ENCODE measurements at places on chromosomes 13 and 19. TPM values are rescaled to one million over a fixed set of nuclear protein-coding genes. Genes with fewer than 3 reads are reported as not detected.
A peak's percentile ranks its signal among the peaks of the same experiment; 100 is the strongest.

- DNase-seq: no peak
Measured at GRCh38 chr19:2631213-2631821, 71.2 kb downstream of the GNG7 start.

DNA sequence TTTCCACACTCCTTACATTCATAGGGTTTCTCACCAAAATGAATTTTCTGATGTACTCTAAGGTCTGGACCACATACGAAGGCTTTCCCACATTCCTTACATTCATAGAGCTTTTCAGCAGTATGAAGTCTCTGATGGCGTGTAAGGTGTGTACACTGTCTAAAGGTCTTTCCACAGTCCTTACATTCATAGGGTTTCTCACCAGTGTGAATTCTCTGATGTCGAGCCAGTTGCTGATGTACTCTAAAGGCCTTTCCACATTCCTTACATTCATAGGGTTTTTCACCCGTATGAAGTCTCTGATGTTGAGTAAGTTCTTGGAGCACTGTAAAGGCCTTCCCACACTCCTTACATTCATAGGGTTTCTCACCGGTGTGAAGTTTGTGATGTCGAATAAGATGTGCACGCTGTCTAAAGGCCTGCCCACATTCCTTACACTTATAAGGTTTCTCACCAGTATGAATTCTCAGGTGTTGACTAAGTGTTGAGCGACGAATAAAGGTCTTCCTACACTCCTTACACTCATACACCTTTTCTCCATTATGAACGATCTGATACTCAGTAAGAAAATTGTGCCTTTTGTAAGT is 38.1 kb downstream of the ZFP14 start:
- no peak for DNase-seq

GRCh38 chr19:10104665-10105508 is 1.3 kb upstream of the PPAN start:
- DNase-seq: peak; percentile 95

GRCh38 chr13:76668716-76669115 is 217.5 kb downstream of the KCTD12 start:
- no peak for DNase-seq

- DNase-seq: no peak
Measured at GRCh38 chr13:59452189-59452890, 711.4 kb downstream of the DIAPH3 start.

DNA sequence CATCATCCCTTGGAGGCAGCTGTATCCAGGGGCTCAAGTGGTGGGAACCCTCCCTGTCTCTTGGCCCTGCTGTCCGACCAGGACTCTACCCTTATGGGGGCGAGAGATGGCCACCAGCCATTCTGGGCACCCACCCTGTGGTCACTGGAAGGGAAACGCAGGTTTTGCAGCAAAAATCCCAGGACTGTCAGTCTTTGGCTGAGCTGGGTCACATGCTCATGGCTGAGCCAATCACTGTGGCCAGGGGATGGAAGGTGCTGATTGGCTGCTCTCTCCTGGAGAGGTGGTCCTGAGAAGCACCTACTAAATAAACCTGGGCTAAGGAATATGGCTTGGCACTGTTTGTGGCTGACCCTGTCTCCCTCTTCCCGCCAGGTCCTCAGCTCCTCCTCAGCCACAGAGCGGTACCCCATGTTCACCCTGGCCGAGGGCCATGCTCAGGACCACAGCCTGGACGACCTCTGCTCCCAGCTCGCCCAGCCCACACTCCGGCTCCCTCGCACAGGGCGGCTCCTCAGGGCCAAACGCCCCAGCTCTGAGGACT is 8.9 kb downstream of the ATG4D start:
- peak; percentile 45 for DNase-seq

DNA sequence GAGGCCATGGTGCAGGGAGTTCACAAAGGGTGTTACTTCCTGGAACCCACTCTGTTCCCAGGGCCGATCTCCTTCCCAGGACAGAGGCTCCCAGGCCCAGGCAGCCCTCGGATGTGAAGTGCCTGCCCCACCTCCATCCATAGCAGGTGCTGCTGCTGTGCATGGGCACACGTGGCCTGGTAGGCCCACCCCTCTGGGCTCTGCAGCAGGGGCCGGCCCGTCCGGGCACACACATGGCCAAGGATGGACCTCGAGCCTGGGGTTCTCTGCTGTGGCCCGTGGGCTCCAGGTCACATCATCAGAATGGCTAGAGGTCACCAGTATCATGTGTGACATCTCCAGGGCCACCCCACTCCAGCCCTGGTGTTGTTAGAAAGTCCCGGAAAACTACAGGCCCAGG is 71.8 kb downstream of the GADD45B start:
- DNase-seq: no peak

- no peak for DNase-seq
Measured at GRCh38 chr19:40705362-40705651, 11.4 kb downstream of the COQ8B start.

DNA sequence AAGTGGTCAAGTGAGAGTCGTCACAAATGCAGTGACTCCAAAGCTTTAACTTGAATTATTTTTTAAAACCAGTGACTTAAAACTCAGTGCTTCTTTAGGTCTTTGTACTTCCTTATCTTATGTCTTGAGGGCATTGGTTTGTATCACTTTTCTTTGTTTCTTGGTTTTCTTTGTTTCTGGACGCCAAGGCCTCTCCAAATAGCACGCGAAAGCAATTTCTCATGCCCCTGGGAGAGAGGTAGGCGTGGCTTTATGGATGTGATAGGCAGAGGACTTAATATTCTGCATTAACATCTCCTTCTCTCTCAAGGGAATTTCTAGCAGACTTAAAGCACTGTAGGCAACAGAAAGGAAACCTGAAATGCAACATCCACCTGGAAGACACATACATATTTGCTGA is 20.6 kb downstream of the UBE2L5 start:
- no peak for DNase-seq

- DNase-seq: no peak
Measured at GRCh38 chr19:3469638-3470499, 10.5 kb downstream of the SMIM24 start.

DNA sequence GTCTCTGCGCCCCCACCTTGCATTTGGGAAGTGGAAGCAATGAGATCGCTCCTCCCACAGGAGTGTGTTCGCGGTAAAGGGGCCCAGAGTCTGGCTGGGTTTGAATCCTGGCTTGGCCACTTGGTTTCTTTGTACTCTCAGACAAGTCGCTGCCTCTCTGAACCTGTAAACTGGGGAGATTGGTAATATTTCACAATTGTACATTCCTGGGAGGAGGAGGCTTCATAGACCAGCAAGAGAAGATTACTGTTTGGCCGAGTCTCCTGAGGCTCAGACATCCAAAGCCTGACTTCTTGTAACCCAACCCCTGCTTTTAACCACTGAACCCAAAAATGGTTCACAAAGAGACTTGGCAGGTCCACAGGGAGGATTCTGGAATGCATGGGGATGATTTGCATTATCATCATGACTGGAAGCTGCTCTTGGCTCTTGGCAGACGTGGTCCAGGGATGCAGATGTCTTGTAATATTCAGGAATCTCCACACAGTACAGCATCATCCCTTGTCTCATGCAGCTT is 13.6 kb upstream of the STRN4 start:
- DNase-seq: no peak

GRCh38 chr19:33638167-33639034 is 16.6 kb downstream of the CHST8 start:
- DNase-seq: no peak

GRCh38 chr13:76813891-76814290 is 72.3 kb downstream of the KCTD12 start:
- no peak for DNase-seq

DNA sequence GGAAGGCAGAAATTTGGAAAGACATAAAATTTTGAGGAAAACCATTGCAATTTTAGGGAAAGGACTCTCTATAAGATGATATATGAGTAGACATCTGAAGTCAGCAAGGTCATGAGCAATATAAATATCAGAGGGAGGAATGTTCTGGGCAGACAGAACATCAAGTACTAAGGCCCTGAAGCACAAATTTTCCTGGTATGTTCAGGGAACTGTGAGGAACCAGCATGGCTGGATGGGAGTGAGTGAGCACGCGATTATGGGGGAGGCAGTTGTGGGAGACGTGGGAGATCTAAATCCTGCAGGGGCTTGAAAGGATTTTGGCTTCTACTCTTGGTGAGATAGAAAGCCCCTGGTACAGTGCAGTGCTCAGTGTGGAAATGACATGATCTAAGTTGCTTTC is 112.0 kb downstream of the TBC1D4 start:
- DNase-seq: no peak

DNA sequence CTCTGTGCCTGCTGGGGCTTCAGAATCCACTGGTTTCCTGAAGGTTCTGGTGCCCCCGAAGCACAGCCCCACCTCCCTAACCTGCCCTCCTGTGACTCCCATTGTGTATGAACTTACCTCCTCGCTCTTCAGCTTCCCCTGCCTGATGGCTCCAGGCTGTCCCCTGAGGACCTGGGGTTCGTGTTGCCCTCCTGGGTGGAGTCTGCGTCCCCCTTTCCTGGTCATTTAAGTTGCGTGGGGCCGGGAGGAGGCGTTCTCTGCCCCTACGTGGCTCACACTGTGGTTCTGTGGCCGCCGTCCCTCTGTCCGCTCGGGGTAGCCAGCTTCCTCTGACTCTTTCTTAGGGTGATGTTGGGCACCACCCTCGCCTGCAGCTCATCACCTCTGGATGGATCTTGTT is 13.9 kb downstream of the TFDP1 start:
- DNase-seq: no peak

DNA sequence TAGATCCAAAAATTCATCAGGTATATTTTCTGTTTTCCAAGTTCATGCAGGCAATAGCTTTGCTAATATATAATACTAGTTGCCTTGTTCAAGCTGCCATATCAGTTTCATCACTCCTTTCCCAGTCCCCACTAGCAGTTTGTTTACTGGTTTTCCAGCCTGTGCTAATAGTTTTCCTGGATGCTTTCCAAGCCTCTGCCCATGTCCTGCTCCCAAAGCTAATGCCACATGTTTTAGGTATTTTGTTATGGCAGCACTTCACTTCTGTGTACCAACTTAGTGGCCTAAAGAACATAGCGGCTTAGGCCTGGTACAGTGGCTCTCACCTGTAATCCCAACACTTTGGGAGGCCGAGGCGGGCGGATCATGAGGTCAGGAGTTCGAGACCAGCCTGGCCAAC is 28.1 kb upstream of the ZNF527 start:
- DNase-seq: no peak

The TIMM29 gene
- total RNA-seq: 23.0 TPM

The CTU1 gene
- 8.7 TPM for total RNA-seq

The CABP5 gene
- not detected for total RNA-seq

The RYR1 gene
- total RNA-seq: 0.42 TPM

The PSPN gene
- total RNA-seq: 2.1 TPM

The ANGPTL4 gene
- not detected for total RNA-seq

The ZNF888 gene
- total RNA-seq: 8.8 TPM

The WTIP gene
- total RNA-seq: 0.68 TPM

Data from activated CD8-positive, alpha-beta T cell treated with anti-CD3 and anti-CD28 coated beads, Interleukin-2, amount 10 ng/mL, durations not matched to agents 7 days and 5 days (primary cell).